COR-L47 (cell line): ENCODE measurements at places on chromosomes 6 and 20.

DNA sequence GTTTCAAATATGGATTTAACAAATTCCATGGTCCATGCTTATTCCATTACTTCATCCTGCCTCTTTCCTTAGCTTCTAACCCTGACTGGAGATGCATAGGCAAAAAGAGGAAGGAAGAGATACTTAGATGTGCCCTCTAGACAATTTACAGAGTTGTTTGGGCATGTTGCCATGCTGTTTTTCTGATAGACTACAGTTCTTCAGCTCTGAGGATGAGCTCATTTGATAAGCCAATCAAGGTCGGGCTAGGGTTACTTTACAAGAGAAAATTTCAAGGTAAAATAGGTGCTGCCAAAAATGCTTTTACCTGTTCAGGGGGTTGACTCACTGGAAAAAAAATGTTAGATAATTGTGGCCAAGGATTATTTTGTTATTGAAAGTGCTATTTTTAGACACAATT is 5.9 kb downstream of the HCRTR2 start:
- DNase-seq, result no peak

DNA sequence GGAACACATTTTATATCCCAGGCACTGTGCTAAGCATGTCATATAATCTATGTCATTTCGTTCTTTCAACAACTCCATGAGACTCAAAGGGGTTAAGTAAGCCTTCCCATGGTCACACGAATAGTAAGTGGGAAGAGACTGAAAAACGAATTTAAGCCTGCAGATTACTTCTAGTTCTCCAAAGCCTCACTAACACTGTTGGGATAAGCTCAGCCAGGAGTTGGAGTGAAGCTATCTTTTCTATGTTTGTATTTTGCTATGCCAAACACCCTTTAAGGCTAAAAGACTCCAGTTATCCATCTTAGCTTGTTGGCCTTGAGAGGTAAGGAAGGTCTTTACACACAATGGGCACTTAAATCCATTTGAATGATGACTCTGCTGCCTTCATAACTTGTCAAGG is 148.1 kb upstream of the UST start:
- DNase-seq, result no peak

DNA sequence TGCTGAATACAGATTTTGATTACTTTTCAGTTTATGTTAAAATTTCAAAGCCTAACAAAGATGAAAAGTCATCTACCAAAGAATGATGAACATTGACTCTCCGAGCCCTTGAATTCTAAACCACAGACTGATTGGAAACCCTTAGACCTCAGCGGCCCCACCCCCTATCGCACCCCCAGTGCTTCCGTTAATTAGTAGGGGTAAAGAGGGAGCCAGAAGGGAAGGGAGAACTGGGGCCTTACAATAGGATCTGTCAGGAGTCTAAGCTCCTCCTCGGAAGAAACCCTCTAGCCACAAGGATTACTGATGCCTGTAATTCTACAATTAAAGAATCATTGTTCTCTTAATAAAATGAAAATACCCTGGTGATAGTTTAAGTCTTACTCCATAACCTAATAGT is 79.7 kb upstream of the JARID2 start:
- no peak for DNase-seq

DNA sequence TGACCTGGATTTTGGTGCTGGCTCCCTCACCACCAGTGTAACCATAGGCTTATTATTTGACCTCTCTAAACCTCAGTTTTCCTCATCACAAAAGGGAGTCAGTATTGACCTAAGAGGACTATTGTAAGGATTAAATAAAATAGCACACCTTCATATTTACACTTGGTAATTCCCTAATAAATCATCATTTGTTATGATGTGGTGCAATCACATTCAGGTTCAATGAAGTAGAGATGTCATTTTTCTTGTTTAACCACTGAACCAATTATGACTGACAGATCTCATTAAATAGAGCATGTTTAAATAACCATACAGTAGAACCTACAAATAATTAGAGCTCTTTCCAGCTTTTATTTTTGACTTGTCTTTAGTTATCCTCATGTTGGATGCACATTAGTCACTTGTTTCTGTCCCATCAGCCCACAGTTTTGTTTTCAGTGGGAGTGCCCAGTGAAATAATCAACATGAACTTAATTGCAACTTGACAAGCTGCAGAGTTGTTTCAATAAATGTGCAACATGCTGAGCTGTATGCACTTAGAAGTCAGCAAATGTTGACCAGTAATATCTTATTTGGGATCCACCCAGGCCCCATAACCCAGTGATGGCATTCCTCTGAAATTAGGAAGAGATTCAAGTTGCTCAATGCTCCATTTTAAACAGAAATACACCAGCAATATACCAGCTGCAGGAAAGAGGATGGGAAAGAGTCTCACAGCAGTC is 451.7 kb upstream of the MARCKS start:
- no peak for DNase-seq

DNA sequence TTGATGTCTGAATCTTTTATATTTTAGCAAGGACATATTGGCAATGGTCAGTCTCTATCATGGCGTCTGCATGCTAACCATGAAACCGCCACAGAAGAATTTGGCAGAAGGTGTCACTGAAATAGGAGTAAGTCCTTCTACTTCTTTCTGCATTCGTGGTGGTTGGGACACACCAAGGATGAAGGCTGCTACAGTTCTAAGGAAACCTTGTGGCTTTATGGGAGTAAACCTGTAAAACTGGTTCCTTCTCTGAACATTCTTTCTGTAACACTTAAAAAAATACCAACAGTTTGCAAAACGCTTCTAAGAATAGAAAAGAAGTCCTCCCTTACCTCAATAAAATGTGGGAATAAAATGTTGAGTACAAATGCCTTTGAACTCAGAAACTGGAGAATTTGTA is 195.3 kb downstream of the SLC24A3 start:
- DNase-seq, result no peak

- DNase-seq, result no peak
Measured at GRCh38 chr6:85640821-85641220, 1.9 kb downstream of the SYNCRIP start.

DNA sequence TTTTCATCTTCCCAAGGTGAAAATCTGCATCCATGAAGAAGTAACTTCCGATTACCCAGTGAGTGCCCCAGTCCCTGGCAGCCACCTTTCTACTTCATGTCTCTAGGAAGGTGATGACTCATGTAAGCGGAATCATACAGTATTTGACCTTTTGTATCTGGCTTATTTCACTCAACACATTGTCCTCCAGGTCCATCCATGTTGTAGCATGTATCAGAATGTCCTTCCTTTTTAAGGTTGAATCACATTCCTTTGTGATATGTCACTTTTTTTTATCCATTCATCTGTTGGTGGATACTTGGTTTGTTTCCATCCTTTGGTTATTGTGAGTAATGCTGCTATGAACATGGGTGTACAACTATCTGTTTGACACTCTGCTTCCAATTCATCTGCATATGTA is 176.3 kb upstream of the CDYL start:
- DNase-seq, result no peak
